ENCODE measurements at places on chromosomes 12 and 14.

DNA sequence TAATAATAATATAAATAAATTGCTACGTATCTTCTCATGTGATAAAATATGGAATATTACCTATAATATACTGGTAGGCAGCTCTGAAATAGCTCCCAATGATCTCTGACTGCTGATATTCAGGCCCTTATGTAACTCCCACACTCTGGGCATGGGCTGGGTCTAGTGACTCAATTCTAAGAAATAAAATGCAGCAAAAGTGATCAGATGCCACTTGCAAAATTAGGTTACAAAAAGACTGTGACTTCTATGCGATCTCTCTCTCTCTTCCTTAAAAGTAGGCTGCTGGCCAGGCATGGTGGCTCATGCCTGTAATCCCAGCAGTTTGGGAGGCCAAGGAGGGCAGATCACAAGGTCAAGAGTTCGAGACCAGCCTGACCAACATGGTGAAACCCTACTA lies 10.3 kb upstream of the CACNB3 start:
- DNase-seq = no peak

GRCh38 chr14:35678403-35679028 lies 130.6 kb downstream of the RALGAPA1 start:
- DNase-seq = no peak

DNA sequence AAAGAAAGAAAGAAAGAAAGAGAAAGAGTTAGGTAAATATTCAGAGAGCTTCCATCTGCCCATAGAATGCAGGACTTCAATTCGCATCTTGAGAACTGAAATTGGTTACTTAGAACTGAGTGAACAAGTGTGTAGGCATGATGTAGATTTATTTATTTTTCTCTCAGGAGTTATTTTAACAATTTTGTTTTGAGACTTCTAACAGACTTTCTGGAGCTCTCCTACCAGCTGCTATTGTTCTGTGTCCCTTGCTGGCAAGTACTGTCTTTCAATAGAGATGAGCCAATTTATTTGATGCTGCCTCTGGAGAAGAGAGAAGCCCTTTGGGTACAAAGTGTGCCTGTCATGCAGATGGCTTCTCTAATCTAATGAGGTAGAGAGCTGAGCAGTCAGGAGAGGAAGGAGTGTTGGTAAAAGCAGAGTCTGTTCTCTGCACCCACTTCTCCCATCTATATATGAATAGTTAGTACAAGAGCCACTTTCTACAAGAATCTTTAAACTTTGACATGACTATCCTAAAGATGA lies 67.0 kb downstream of the SYT1 start:
- DNase-seq = no peak

DNA sequence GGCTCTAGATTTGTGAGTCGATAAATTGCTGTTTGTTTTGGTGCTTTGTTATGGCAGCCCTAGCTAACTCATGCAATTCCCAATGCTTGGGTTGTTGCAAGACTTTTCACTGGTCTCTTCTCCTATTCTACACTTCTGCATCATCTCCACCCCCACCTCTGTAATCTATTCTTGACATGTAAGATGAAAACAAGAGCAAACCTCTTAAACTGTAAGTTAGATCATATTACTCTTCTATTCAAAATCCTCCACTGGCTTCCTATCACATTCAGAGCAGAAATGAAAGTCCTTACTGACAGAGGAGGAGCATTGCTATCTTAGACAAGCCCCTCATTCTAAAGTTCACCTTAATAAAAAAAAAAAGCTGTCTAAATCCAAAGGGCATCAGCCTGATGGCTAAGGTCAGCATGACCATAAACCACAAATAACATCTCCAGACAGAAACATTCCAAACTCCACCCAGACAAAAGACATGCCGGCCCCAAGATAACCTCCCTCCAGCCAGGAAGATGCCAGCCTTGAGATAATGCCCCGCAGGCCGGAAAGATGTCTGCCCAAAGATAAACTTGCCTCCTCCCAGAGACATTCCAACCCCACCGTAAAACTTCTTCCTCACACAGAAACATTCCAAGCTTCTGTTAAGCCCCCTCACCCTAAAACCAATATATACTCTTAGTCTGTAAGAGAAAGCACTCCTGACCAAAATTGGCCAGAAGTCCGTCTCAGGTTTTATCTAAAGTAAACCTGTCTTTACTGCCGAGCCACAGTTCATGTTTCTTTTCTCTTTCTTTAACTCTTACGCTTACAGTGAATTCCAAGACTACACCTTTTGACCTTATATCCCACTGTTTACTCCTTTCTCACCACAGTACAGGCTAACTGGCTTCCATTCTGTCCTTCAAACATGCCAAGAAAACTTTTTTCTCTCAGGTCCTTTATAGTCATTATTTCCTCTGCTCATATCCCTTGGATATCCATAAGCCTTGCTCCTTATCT lies 308.9 kb downstream of the KCNH5 start:
- no peak for DNase-seq

DNA sequence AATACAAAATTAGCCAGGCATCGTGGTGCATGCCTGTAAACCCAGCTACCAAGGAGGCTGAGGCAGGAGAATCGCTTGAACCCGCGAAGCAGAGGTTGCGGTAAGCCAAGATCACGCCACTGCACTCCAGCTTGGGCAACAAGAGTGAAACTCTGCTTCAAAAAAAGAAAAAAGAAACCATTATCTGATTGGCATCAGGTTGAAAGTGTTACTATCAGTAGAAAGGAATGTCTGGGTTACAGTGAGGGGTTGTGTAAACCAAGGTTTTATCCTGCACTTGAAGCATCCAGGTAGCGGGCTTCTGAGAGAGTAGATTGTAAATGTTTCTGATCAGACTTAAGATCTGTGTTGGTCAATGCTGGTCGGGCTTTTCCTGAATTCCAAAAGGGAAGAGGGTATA lies 14.1 kb upstream of the OXA1L start:
- no peak for DNase-seq

DNA sequence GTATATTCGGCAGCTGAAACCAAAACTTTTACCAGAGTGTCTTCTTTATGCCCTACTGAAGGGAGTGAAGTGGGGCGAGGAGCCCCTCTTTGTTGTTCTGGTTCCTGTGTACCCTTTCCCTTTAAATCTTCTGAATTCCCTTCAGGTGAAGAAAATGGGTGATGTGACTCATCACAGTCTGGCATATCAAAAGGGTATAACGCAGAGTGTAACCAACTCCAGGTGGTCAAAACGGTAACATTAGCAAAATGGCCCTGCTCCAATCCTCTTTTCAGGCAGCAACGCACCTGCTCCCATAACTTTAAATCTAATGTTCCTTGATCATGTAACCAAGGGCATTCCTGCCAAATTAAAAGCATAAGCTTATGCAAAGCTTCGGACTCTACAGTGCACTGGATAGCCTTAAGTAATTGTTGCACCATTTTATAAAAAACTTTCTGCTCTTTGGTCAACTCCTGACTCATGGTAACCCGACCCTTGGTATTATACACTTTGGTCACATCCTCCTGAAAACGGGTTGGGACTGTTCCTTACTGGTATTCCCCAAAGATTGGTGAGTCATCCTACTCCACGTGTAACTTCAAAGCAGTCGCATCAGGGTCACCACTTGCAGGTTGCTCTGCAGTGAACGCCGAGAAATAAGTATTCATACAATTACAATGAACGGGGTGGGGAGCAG lies 83.1 kb downstream of the KCNMB4 start:
- no peak for DNase-seq

DNA sequence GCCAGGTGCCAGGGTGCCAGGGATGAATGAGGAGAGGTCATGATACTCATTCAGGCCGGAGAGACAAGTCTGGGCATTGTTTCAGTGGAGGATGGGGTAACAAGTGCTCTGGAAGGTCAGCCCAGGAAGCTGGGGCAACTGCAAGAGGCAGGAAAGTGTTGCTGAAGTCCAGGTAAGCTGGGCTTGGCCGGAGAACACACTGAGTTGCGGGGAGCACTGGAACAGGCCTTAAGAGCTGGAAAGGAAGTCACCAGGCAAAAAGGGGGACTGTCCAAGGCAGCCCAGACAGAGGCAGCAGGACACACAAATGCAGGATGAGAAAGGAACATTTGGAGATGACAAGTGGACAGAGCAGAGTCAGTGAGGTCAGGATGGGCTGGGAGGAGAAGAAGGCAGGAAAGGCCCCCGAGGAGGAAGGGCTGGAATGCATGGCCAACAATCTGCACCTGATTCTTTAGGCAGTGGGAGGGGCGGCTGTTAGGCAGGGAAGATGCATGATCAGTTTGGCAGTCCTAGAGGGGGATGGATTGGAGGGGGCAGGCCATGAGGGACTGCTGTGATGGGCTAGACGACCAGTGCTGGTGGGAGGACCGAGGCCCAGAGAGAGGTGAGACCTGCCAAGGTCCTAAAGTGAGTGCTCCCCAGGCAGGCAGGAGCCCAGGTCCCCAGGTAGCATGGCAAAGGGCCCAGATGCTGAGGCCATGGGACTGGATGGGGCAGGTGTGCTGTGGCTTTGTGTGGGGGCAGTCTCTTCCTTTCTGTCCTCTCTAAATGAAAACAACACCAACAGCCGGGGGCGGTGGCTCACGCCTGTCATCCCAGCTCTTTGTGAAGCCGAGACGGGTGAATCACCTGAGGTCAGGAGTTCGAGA lies 17.2 kb upstream of the HHIPL1 start:
- no peak for DNase-seq

DNA sequence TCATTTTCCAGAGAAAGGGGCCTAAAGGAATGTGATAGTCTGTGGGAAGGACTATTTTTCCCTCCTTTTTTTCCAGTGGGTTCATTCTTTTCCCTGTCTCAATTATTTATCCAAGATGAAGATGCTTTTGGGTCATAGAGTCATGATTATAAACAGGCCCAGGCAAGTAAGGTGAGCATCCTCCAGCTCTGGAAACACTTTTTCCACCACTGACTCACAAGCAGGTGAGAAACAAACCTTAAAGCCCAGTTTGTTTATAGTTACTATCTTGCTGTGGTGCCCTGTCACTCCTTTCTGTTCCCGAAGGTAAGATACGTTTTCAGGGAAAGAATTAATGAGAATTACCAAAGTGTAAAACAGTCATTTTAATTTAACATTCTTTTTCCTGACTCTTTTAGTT lies 107.7 kb upstream of the IFNG-AS1 start:
- DNase-seq = no peak

- DNase-seq = no peak
Observed at GRCh38 chr14:52081964-52082363, 13.1 kb upstream of the NID2 start.

- DNase-seq = no peak
Observed at GRCh38 chr14:90272523-90272922, 16.2 kb downstream of the PSMC1 start.

- DNase-seq = no peak
Observed at GRCh38 chr12:66548338-66549049, 130.4 kb downstream of the GRIP1 start.

- no peak for DNase-seq
Observed at GRCh38 chr12:67677166-67677565, 28.6 kb downstream of the DYRK2 start.

DNA sequence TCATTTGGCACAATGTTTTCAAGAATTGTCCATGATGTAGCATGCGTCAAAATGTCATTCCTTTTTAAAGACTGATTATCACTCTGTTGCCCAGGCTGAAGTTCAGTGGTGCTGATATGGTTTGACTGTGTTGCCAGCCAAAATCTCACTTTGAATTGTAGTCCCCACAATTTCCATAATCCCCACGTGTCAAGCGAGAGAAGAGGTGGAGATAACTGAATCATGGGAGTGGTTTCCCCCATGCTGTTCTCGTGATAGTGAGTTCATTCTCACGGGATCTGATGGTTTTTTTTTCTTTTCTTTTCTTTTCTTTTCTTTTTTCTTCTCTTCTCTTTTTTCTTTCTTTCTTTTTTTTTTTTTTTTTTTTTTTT lies 21.8 kb upstream of the LRRK2 start:
- DNase-seq = no peak

- DNase-seq = no peak
Observed at GRCh38 chr12:19744705-19745218, 305.5 kb downstream of the AEBP2 start.

DNA sequence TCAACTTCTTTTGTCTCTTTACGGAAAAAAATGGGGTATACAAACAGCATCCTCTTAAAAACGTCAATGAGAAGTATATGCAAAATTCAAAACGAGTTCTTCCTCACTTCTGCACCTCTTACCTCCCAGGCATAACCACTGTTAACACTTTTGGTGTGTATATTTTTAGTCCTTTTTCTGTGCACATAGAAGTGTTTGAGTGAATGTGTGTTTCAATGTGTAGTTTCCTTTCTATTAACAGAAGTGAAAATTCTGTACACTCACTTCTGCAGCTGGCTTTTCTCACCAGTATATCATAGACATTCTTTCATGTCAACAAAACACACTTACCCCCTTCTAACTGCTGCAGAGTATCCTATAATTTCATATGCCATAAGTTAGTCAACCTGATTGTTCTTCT lies 5.4 kb downstream of the UBR7 start:
- DNase-seq = no peak

- no peak for DNase-seq
Observed at GRCh38 chr14:74140374-74140850, 55.7 kb downstream of the LIN52 start.

DNA sequence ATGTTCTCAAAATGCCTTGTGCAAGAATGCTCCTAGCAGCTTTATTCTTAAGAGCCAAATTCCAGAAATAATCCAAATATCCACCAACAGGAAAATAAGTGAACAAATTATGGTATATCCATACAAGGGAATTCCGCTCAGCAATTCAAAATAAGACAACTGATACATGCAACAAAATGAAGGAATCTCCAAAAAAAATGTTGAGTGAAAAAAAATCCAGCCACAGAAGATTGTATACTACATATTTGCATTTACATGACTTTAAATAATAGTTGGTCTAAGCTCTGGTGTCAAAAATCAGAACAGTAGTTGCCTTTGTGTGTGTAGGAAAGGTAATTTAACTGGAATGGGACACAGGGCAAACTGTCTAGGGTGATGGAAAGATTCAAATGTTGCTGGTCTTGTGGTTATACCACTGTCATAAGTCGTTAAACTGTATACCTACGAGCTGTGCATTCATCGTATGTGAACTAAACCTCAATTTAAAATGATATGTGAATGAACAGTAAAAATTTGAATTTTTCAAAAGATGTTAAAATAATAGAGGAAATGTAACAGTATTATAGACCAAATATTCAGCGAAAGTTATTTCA lies 3.2 kb downstream of the CD69 start:
- DNase-seq = no peak

DNA sequence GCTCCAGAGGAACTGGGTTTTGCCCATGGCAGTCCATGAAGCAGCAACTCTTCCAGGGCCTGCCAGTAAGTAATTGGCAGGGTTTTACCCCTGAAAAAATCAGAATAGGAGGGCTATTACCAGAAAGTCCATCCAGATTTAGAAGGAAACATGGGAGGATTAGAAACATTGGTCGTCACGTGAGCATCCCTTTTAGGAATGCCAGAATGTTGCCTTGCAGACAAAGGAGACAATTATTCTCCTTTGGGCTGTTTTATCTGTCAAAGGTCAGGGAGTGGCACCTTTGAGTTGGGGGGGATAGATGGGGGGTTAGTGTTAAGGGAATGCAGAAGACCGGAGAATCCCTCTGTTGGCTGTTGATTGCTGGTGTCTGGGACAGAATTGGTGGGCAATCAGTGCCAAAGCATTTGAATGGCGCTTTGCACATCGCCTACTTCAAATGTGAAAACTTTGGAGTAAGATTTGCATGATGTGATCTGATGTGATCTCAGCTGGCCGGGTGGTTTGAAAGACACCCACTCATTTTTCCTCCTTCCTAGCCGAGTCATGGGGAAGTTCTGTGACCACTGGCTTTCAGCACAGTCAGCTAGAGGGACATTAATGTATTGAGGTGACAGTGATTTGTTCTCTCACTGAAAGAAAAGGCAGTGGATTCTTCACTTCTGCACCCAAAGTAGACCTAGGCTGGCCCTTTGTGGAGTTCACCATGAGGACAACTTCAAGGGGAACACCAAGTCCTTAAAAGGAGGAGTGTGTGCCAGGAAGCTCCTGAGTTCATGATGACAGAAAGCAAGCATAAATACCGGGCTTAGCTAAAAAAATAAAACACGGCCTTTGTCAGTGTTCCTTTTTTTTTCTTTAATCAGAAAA lies 31.4 kb downstream of the FLVCR2 start:
- no peak for DNase-seq

All from stimulated activated CD4-positive, alpha-beta T cell treated with anti-CD3 and anti-CD28 coated beads, Interleukin-12 subunit alpha, Interleukin-12 subunit beta, amount 100 ng/mL, for 48 hours (primary cell).